ENCODE measurements at places on chromosomes 5 and 9.

DNA sequence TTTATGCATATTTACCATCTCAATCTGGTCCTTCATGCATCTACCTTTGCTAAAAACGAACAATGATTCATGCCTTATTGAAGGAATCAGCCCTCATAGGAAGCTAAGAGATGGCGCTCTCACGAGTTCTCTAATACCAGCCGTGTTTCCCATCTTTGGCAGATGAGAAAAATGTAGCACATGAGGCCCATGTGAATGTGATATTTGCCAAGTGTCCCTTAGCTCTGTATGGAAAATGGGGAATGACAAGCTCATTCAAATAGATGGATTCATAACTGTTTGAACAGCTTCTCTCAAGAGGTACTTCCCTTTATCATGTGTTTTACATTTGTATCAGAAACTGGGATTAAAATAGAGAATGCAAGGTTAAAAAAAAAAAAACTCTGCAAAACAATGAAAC, 66.1 kb downstream of the TTC39B start:
- DNase-seq = no peak

DNA sequence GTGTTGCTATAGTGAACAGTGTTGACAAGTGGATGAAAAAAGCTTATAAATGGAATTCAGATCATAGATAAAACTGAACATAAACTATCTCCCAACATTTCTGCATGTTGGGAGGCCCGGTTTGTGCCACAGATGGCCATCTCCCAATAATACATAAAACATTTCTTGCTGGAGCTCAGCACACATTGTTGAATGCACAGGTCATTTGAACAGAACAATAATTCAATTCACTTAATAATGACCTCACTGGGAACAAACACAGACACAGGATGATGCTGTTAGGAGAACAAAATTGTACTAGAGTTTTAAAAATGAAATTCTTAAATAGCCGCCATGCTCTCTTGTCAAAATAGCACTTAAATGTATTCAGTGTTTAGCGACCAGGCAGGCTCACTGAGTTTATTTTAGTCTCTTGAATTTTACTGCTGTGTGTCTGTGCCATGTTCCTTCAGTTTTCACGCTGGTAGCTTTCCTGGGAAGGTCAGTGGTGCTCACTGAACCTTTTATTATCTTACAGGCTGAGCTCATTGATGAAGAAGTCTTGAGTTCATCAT, 85.0 kb upstream of the SSBP2 start:
- DNase-seq = no peak

- no peak for DNase-seq
These were observed 64.4 kb downstream of the C9orf85 start for GRCh38 chr9:71975833-71976232.

DNA sequence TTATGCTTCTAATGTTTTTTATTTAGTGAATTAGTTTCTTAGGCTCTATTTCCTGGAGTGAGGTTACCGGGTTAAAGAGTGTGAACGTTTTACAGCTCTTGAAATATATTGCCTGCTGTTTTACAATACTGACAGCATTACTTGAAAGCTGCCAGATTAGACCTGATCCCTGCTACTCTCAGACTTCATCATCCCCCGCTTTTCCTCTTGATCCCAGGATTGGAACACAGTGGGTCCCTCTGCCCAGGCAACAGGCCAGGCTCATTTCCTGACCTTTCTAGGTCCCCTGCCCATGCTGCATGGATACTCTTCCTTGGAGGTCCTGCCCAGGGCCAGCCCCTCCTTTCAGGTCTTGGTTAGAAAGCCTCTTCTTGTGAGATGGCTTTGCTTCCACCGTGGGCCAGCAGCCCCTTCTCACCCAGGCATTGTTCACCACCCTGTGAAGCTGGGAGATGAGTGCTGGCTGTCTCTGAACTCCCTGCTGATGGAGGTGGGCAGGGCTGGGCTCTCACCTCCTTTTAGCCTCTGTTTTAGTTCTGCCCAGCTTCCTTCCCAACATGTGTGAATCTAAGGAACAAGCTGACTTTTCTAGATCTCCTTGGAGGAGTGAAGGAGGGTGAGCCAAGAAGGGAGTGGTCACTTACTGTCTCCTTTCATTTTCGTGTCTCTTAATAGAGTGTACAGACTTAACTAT, 15.5 kb upstream of the FAM120AOS start:
- DNase-seq = no peak

- DNase-seq = peak; percentile 70
These were observed 2.6 kb upstream of the AFAP1L1 start for GRCh38 chr5:149268928-149269557.

DNA sequence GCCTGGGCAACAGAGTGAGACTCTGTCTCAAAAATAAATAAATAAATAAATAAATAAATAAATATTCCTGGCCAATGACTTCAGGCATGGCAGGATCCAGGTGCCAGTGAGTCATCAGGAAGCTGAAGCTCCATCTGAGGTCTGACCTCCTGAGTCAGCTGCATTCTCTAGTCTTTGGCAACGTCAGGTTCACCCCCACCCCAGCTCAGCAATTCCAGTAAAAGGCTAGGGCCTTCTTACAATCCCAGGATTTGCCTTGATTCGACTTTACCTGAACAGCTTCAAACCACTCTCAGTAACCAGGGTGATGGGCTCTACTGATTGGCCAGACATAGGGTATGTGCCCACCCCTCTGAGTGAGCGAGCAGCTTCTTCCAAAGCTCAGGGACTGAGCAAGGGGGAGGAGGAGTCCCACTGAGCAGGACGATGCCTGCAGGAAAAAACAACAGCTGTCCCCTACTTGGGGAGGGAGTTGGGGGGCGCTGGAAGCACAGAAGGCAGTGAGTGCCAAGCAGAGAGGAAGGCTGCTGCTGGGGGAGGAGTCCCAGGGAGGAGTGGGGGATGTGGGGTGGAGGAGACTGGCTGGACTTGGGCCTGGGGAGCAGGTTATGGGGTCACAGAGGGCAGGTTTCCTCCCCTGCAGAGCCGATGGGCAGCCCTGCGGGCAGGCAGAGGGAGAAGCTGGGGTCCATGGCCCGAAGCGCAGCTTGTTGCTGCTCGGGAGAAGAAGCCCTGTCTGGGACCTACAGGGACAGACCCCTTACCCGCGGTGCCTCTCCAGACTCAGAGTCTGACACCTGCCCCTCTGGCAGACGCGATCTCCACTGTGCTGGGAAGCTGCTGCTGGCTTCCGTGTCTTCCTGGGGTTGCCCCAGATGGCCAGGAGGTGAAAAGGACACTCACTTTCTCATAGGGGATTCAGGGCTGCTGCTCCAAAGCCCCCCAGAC, 25.9 kb upstream of the UNC5A start:
- peak; percentile 79 for DNase-seq

- no peak for DNase-seq
These were observed 581.4 kb downstream of the CDK5RAP2 start for GRCh38 chr9:119998614-119999013.

GRCh38 chr9:115548609-115549260, 430.8 kb upstream of the TNC start:
- no peak for DNase-seq

DNA sequence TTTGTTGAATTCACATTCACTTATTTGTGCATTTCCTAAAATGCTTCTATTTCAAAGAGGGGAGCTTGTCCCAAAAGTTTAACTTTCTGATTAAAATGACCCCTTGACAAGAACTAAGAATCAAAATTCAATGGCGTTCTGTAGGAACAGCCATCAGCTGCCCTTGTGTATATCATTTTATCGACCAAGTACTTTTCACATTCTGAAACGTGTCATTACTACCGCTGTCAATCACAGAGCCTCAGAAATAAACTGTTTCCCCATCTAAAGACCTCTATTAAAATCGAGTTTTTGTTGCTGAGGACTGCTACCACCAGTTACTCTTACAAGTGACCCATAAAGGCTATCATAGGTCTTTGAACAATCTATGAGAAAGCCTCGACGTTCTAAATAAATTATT, 1.6 kb upstream of the FOXD1 start:
- DNase-seq = no peak

DNA sequence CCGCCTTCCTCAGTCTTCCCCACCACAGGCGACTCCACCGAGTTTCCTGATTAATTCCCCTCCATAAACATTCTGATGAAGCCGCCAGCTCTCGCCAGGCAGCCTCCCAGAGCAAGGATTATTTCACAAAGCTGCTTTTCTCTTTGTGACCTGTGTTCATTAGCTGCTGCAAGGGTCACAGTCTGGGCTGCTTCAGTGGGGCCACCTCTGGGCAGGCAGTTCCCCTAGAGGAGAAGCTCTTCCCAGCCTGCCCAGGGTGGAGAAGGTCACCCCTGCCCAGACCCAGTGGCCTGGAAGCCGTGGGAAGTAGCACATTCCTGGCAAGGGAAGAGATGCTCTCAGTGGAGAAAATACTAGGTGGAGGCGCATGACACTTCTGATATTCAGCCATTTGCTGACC, 58.4 kb upstream of the RAPGEF1 start:
- no peak for DNase-seq

DNA sequence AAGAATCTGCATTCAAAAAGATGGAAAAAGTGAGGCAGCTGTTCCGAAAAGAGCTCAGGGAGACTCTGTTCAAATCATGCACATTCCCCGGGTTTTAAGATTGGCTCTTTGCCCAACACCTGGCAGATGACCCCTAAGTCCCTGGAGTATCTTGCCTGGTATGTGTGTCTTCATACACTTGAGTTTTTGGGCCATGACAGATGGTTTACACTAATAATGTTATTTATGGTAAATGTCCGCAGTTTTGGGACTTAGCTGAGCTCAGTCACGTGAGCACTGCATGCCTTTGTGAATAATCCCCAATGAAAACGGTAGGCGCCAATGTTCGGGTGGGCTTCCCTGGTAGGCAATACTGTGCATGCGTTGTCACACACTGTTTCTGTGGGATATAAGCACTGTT, 316.1 kb downstream of the PRDM9 start:
- DNase-seq = no peak

DNA sequence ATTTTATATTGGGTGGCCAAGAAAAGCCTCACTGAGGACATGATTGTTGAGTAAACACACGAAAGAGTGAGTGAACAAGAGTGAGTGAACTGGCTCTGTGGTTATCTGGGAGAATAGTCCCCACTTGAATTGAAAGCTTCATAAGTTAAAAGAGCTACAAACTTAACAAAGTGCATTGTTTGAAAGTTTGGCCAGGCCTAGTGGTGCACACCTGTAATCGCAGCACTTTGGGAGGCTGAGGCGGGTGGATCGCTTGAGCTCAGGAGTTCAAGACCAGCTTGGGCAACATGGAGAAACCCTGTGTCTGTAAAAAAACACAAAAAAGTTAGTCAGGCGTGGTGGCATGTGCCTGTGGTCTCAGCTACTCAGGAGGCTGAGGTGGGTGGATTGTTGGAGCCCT, 26.9 kb downstream of the SMC2 start:
- no peak for DNase-seq

- no peak for DNase-seq
These were observed 3.9 kb downstream of the QRFP start for GRCh38 chr9:130892477-130893304.

- no peak for DNase-seq
These were observed 18.6 kb downstream of the BRD3 start for GRCh38 chr9:134049236-134049635.

DNA sequence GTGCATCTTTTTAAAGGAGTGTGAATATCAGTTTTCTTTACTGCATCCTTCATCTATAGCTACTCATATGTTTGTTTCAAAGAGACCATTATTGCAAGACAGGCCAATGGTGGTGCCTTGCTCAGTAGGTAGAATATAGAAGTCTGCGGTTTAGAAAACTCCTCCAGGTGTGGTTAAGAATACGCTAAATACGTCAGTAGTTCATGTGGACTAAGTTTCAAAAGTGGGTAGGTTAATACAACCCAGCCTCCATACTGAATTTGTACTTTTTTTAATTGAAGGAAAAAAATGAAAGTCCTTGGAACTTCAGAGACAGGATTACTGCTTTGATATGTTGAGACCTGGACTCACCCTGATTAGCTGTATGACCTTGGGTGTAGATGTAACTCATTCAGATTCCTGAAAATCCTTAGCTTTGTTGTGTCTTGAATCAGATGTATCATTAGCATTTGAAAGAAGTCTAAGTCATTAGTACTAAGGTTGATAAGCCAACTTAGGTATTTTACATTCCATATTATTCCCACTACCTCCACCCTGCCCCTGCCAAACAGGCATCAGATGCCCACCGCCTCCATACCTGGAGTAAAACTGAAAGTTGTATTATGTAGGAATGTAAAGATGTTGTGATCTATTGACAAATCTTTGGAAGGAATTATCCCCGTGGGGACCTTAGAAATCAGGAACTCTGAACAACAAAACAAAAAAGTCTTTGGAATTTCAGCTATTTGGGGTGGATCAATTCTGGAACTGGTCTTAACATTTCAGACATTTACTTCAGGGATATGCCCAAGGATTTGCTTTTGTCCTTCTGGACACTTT, 6.1 kb downstream of the BASP1 start:
- no peak for DNase-seq

GRCh38 chr9:36029202-36029601, 7.5 kb upstream of the RECK start:
- DNase-seq = no peak

GRCh38 chr5:158756871-158757270, 342.8 kb downstream of the EBF1 start:
- no peak for DNase-seq

GRCh38 chr5:120507197-120507596, 43.1 kb downstream of the PRR16 start:
- no peak for DNase-seq

GRCh38 chr5:41410737-41411136, 99.7 kb downstream of the PLCXD3 start:
- no peak for DNase-seq

GRCh38 chr5:66821688-66822429, 225.7 kb downstream of the MAST4 start:
- no peak for DNase-seq

DNA sequence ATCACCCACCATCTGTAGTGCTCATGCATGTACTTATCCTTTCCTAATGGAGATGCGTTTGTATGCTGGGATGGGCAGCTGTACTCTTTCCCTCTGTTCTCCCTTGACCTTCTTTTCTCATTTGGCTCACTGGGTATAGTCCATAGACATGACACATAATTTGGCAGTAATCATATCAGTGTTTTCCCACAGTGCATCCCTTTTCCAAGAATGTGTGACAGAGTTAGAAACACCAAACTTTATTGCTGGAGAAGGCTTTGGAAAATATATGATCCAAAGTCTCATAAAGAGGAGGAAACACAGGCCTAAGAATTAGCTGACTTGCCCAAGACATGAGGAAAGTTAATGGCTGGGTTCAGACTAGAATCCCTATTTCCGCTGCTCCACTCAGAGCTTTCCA, 1233.4 kb upstream of the DMAC1 start:
- no peak for DNase-seq

- no peak for DNase-seq
These were observed 136.7 kb downstream of the RGS3 start for GRCh38 chr9:113600023-113600823.

- DNase-seq = no peak
These were observed 45.6 kb upstream of the TLE4 start for GRCh38 chr9:79526149-79526672.

DNA sequence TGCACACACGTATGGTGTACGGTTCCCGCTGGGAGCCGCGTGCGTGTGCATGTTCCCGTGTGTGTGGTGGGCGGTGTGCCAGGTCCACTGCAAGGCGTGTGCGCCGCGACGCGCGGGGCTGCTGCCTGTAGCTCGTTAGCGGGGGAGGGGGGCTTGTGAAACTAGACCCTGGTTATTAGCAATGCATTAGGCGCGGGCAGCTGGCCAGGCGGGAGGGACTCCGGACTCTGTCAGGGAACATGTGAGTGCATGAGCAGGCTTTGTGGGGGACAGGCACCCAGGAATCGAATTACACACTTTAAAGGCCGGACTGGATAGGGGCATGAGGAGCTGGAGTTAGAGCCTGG, 32.2 kb upstream of the ENHO start:
- no peak for DNase-seq

- DNase-seq = no peak
These were observed 62.2 kb upstream of the ZNF462 start for GRCh38 chr9:106800701-106801270.
